Tongue (tissue), 3 donors: ENCODE measurements at places on chromosomes 7 and 10.

DNA sequence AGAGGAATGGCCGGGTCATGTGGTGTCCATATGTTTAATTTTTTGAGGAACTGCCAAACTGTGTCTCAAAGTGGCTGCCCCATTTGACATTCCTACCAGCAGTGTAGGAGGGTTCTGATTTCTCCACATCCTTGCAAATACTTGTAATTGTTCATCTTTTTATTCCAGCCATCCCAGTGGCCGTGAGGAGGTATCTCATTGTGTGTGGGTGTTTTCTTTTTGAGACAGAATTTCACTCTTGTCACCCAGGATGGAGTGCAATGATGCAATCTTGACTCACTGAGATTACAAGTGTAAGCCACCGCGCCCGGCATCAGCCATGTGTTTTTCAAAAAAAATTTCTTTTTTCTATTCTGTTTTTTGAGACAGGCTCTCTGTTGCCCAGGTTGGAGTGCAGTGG is 38.7 kb upstream of the DLG5 start:
- DNase-seq, result no peak

DNA sequence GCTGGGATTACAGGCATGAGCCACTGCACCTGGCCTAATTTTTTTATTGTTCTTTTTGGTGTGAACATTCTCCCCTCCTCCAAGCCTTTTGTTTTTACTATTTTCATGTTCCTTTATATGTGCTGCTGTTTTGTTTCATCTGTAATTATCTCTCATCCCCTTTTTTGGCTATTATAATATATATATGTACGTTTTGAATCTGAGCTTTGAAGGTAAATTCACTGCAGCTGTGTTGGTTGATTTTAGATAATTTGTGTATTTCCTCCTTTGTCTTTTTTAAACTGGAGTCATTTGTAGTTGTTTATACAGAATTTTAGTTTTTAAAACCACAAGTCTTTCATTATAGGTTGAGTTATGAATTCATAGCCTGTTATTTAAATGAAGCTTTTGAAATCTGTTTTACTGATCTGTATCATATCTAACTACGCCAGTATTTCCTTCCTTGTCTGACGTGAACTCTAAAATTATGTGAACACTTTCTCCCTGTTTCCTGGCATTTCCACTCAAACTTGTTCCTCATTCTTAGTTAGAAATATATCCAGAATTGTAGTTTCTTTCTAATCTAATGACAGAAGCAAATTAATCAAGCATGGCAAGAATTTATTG is 54.9 kb downstream of the PTEN start:
- DNase-seq, result no peak

- no peak for DNase-seq
Observed at GRCh38 chr7:23220690-23221305, 25.8 kb upstream of the GPNMB start.

- no peak for DNase-seq
Observed at GRCh38 chr10:13146379-13146778, 15.0 kb upstream of the MCM10 start.

- no peak for DNase-seq
Observed at GRCh38 chr10:116599991-116600390, 9.2 kb downstream of the PNLIPRP1 start.

DNA sequence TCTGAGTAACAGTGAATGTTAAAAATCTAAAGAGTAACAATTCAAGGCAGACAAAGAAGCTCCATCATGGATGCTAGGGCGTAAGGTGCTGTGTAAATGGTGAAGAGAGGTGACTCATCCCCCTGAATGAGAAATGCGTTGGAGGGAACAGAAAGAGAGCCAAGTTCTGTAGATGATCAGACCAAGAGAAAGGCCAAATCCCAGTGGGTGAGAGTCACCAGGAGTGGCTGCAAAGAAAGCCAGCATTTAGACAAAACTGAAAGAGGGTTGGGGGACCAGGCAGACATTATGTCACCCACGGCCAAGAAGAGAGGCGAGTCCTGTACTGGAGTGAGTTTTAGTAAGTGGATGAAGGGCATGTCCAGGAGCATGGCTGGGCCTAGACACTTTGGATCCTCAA is 153.1 kb downstream of the TRIL start:
- no peak for DNase-seq

DNA sequence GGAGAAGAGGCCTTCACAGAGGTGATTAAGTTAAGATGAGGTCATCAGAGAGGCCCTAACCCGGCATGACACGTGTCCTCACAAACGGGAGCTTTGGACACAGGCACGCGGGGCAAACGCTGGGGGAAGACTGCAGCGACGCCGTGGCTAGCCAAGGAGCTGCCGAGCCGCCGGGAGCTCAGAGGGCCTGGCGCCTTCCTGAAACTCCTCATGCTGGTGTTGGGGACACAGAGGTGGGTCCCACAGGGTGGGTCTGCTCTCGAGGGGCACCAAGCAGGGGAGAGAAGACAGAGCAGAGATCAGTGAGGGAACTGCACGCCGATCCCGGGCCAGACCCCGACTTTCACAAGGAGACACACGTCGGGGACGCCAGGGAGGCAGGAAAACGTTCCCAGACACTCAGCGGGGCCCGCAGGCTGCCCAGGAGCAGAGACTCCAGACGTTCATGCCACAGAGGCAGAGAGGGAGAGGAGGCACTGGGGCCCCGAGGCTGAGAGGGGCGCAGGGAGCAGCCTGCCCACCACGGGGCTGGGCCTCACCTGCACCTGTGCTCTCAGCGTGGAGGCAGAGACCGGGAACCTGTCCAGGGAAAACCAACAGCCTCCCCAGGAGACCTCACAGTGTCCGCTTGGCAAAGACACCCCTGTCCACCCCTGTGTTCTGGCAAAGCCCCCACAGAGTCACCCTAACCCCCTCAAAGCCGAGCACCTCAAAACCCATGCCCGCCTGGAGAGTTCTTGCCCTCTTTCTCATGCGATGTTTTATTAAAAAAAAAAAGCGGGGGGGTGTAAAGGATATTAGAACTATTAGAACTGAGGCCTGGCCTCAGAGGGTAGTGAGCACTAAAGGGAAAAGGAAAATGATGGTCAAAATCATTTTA is 103.8 kb downstream of the PDGFA start:
- no peak for DNase-seq

DNA sequence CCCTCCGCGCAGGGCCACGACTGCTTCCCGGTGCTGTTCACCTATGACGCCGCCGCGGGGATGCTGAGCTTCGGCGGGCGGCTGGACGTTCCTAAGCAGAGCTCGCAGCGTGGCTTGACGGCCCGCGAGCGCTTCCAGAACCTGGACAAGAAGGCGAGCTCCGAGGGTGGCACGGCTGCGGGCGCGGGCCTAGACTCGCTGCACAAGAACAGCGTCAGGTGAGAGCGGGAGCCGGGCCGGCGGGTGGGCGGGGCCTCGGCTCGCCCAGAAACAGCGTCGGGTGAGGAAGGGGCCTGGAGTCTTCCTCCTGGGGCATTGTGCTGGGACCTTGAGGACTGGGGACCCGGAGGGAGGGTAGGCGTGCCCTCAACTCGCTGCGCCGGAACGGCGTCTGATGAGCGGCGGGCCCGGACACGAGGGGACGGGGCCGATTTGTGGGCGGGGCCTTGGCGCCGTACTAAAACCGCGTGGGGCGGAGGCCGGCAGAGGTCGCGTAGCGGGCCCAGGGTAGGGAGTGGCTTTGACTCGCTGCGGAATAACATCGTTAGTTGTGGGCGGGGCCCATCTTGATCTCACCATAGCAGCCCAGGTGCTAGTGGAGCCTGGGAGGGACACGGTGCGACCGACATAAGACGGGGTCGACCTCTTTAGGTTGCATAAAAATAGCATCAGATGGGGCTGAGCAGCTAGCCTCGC is 15.6 kb downstream of the PDAP1 start:
- peak; percentile 82 for DNase-seq
